Mesothelial cell of epicardium (in vitro differentiated cells): ENCODE measurements at places on chromosomes 5 and 9.

DNA sequence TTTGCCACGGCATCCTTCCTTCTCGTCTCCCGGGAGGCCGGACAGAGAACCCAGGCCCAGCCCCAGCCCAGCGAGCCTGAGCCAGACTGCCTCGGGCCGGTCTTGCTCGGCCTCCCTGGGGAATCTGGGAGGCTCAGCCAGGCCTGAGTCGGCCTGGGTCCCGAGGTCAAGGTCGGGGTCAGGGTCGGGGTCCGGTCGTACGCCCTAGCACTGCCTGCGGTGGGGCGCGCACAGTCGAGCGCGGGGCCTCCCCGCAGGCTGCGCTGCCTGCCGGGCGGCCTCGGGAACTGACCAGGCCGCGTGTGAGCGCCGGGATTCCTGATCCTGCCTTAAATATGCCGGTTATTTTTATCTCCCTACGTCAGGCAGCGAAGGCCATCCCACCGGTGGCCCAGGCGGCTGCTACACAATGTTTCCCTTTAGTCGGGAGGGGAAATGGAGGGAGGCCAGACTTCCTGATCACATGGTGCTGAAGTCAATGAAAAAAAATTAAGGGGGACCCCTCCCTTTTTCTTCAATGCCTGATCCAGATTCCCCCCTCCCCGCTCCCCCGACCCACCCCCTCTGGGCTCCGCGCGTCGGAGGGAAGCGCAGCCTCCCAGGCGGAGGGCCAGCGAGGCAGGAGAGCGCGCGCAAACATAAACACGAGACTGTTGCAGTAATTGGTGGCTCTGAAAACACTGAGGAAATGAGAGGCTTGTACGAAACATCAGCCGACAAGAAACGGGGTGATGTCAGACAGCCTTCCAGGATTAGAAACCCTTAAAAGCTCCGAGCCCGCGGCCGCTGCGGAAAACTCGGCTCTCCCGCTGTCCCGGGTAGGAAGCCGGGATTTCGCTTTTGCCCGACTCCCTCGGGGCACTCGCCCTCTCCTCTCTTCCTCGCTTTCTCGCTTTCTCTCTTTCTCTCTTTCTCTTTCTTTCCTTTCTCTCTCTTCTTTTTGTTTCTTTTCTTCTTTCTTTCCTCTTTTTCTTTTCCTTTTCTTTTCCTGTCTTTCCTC, 148.2 kb upstream of the KLF4 start:
- H3K36me3 ChIP-seq: no peaks in the 10 kb centered on the region
- peak overlapping the region; percentile 94 for H3K27ac ChIP-seq
- no peaks in the 10 kb centered on the region for H3K27me3 ChIP-seq
- H3K4me1 ChIP-seq: peaks cover 37% of the 10 kb centered on the region
- H3K4me3 ChIP-seq: peak overlapping the region; percentile 71

- no peaks in the 10 kb centered on the region for H3K36me3 ChIP-seq
- peaks cover 33% of the 10 kb centered on the region for H3K27me3 ChIP-seq
- H3K4me3 ChIP-seq: no peak overlapping the region
Measured at GRCh38 chr9:93911801-93912554, 43.2 kb downstream of the BARX1 start.

DNA sequence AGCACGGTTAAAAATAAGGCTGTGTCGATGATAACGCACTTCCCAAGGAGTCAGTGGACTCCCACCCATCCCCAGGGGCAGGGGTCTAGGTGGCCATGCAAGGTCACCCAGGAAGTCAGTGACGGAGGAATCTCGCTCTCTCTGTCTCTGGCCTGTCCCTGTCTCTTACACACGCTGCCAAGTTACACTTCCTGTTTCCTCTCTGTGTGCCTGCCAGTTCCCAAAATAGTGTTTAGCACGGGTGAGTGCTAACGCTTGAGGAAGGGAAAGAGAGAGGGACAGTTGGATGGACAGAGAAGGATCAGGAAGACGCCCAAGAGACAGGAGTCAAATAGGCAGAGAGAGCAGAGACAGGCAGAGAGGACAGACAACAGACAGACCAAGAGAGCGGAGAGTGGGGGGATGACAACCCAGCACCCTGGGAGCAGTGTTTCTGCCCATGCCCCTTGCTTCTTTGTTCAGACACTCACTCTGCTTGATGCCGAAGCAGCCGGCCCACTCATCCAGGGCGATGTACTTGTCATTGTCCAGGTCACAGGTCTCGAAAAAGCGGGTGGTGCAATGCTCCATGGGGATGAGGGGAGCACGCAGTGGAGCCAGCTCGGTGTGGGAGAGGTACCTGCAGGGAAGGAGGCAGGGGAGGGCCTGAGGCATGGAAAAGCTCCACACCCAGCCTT, 23.0 kb downstream of the SPARC start:
- no peak overlapping the region for H3K4me3 ChIP-seq
- no peak for DNase-seq
- peak overlapping the region; percentile 88 for H3K27ac ChIP-seq
- peaks cover 43% of the 10 kb centered on the region for H3K36me3 ChIP-seq

DNA sequence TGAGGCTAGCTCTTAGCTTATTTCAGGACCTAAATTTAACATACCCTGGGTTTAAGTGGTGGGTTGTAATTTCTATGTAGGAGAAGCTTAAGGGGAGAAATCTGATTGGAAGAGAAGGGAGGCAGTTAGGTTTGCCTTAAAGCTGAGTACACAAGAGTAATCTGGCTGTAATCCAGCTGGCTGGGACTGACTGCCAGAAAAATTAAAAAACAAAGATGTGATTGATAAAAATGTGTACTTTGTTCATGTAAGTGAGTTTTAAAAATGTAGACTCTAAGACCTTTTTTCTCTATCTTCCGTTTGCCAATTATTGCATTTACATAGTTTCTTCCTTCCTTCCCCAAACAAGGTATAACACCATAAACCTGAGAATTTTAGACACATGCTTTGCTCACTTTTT, 17.5 kb upstream of the MSMP start:
- H3K27me3 ChIP-seq: no peaks in the 10 kb centered on the region
- DNase-seq: no peak
- H3K4me1 ChIP-seq: peaks cover 8% of the 10 kb centered on the region
- no peaks in the 10 kb centered on the region for H3K36me3 ChIP-seq

DNA sequence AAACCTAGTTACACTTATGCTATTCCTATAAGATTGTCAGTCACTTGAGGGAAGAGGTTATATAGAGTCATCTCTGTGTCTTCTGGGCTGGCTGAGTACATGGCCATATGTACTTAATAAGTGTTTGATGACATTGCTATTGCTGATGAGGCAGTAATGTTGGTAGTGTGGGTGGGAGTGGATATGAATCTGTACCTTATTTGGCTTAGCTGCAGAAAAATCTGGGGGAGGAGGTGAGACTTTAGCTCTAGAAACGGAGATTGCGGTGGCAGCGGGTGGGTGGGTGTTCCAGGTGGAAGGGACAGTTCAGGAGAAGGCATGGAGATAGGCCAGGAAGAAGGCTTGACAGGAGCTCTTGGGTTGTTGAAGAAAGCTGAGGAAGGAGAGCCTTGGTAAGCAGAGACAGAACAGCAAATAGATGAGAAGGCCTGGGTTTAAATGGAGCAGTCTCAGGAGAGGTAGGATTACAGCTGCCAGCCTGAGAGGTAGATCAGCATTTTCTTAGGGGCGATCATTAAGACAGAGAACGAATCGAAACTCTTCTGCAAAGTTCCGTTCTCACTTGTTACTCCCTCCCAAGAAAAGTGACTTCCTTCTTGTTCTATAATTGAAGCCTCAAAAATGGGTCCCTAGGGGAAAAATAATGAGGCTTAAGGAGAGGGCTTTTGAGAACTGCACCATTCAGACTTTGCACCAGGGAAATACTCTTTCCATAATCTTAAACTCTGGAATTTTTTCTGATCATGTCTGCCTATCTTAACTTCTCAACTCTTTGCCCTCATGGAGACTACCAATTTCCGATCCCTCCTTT, 160.5 kb downstream of the UNC13B start:
- no peak for DNase-seq
- H3K4me1 ChIP-seq: no peaks in the 10 kb centered on the region
- no peak overlapping the region for H3K27ac ChIP-seq
- H3K4me3 ChIP-seq: no peak overlapping the region

GRCh38 chr5:81748556-81748955, 2.3 kb downstream of the SSBP2 start:
- H3K4me1 ChIP-seq: peaks cover 38% of the 10 kb centered on the region
- H3K36me3 ChIP-seq: no peaks in the 10 kb centered on the region
- H3K27me3 ChIP-seq: no peaks in the 10 kb centered on the region
- peak overlapping the region; percentile 86 for H3K27ac ChIP-seq
- no peak for DNase-seq
- H3K4me3 ChIP-seq: peak overlapping the region; percentile 85
